ENCODE measurements at places on chromosomes 16 and 17.
A peak's percentile ranks its signal among the peaks of the same experiment; 100 is the strongest.

- DNase-seq: no peak
Observed at GRCh38 chr17:76947309-76947708, 79.1 kb downstream of the MGAT5B start.

DNA sequence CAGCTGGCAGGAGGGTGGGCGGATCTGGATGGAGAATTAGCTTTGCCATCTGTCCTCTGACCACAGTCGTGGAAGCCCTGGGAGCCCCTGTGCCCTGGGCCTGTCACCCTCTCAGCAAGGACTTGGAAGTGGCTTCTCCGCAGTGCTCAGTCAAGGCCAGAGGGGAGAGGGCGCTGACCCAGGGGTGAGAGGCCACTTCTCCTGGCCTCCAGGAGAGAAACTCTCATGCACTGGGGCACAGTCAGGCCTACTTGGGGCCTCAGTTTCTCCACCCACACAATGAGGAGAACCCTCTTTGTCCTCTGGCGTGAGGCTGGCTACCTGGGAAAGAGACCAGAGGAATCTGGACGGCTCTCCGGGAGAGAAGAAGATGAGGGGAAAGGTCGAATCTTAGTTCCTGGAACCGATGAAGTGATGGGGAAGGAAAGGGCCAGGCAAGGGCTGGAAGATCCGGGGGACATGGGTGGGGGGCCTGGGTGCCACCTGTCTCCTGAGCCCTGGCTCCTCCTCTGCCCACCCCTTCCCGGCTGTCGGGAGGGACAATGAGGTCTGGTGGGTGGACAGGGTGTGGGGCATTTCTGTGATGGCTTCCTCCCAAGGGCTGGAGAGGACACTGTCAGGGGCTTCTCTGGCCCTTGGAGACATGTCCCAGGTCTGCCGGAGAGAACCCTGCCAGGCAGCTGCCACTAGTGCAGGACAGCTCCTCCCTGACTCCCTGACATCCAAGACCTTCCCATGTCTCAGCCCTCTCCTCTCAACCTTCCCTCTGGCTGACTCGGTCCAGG, 9.0 kb upstream of the ARHGAP27 start:
- no peak for DNase-seq

DNA sequence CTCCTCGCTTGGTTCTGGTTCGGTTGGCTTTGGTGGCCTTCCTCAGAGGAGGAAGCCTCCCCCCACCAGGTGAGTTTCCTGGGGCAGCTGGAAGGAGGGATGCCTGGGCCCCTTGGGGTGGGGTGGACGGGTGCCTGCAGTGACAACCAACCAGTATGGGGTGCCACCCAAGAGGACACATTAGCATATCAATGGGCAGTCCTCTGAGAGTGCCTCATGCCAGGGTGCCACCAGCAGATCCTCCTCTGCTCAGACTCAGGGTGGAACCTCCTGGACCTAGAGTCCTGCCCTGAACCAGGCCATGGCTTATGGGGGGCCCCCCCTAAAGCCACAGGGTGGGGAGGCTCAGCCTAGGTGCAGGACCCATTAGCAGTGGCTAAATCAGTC, 2.7 kb downstream of the PPP1R1B start:
- DNase-seq: no peak

DNA sequence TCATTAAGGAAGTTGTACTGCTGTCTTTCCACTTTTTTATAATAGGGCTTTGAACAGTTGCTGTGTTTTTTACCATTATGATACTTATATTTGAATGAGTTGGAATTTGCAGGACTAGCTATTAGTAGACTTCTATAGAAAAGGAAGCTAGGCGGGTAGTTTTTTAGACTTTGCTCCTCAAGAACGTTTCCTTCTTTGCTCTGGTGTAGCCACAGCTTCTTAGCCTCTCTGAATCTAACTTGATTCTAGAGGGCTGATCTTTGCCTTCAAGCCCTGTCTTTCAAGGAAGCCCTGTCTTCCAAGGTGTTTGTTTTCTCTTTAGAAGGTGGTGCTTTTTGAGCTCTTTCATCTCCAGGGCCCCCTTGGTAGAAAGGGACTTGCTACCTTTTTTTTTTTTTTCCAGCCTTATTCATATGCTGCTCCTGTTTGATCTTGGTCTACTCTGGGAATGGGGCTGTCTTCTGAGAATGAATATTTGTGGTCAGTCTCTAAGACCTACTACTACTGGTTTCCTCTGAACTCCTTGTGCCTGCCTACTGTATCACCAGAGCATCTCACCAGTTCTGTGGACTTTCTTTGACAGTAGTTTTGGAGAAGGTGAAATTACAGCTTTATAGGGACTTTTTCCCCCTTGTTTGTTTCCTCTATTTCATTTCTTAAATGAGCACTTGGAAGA, 52.3 kb upstream of the RASL10B start:
- DNase-seq: no peak

DNA sequence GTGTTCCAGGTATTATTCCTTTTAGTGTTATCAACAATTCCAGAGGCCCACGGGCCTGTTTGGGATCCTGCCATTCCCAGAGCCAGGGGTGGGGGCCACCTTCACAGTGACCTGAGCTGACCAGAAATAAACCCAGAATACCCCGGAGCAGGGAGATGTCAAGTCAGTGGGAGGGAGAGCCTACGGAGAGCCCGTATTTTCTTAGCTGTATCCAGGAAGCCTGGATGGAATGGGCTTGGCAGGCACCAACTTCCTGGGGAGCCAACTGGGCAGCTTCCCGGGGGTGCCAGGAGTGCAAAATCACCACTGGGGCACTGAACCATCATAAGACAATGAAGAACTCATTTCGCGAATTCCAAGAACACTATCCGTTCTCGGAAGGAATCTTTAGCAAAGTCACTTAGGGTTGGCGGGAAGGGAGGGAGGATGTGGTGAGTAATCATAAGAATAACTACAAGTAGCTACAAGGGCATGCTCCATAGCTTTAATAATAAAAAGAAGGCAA, 13.2 kb upstream of the MRTFB start:
- DNase-seq: no peak

GRCh38 chr17:4899341-4900230, at the start of gene C17orf107:
Gene C17orf107 (plus strand): TSS chr17:4899536. CDS start chr17:4899763, 227 bp downstream.
- DNase-seq: peak; percentile 92

DNA sequence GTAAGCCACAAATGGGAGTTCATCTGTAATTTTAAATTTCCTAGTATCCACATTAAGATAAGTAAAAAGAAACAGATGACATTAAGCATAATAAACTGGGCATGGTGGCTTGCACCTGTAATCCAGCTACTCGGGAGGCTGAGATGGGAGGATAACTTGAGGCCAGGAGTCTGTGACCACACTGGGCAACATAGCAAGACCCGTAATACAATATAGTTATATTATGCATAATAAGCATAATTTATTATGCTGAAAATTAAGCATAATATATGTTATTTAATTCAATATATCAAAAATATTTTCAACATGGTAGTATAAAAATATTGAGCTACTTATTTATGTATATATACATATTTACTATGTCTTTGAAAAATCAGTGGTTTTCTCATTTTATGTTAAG, 48.2 kb downstream of the RNF135 start:
- no peak for DNase-seq

GRCh38 chr17:57234739-57235092, 21.6 kb upstream of the MSI2 start:
- peak; percentile 41 for DNase-seq

- DNase-seq: no peak
Observed at GRCh38 chr17:13749891-13750235, 148.1 kb upstream of the HS3ST3A1 start.

DNA sequence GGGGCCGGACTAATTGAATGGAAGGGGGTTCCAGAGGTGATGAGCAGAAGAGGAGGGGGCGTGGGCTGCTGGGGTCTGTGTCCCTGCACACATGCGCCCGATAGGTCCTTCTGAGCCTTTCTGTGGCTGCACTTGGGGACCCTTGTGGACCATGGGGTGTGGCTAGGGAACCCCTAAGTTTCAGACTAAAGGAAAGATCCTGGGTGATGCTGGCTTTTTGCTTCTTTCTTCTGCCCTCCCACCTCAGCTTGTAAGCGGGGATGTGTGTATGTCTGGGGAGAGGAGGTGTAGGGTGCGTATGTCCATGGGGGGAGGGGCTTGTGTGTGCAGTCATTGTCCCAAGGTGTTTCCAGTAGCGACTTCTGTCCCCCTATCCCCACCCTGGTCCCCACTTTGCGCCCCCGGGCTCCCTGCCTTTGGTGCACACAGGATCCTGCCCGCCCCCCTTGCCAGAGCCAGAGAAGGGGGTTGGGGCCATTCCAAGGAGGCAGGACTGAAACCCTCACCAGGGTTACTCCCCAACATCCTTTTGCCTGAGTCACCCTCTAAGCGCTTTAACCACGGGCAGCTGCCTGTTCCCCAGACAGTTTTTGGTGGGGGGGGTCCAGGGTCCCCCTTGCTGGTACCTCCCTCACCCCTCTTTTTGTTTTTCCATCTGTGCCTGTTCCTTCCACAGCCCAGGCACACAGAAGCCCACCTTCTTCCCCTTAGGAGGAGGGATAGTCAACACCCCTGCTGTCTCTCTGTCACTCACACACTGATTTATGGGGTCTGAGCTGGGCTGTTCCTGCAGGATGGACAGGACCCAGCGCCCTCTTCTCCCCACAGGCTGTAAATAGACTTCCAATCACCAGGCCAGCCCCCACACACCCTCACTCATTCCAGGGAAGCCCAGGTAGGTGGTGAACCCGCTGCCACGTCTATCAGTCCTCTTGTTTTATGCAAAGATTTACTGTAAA, 83.2 kb downstream of the ARHGAP23 start:
- peak; percentile 52 for DNase-seq

GRCh38 chr17:76255801-76256429, 9.2 kb upstream of the UBALD2 start:
- DNase-seq: no peak

DNA sequence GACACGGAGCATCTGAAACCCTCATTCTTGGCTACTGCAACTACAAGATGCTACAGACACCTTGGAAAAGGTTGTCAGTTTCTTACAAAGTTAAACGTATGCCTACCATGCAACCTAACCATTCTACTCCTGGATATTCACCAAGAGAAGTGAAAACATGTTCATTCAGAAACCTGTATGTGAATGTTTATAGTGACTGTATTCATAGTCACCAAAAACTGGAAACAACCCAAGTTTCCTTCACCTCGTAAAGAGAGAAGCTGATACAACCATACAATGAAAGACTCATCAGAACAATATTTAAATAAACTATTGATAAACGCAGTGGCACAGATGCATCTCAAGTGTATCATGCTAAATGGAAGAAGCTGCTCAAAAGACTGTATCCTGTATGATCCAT, 55.4 kb upstream of the CHMP6 start:
- no peak for DNase-seq

GRCh38 chr17:3865176-3865575, 19.1 kb upstream of the NCBP3 start:
- DNase-seq: no peak

DNA sequence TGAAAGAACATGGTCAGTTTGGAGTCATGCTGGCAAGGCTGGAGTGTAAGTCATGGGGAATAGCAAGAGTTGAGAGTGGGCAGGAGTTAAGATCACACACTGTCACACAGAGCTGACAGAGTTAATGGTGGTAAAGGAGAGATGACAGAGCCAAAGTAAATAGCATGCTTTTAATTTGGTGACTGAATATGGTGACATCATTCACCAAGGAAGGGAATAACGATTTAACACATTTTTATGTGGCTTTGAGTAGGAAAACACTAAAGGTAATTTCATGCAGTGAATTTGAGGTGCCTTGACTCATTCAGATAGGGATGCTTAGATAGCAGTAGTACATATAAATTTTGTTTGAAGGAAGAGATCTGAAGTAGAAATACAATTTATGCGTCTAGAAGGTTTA, 42.1 kb downstream of the SYNRG start:
- DNase-seq: no peak

DNA sequence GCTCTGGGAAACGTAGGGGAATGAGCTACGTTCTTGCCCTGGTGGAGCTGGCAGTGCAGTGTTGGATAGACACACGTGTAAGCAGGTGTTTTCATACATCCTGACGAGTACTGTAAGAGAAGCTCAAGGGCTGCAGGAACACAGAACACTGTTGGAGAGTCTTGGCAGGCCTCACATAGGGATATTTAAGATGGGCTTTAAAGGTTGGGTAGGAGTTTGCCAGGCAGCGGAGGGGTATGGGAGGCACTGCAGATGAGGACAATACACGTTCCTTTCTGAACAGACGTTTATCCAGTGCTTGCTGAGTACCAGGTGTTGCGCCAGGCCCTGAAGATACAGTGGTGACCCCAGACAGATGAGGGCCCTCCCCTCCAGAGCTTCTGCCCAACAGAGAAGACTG, 6.3 kb downstream of the KDM8 start:
- DNase-seq: no peak

GRCh38 chr16:89319886-89320781, 102.6 kb downstream of the ZNF778 start:
- DNase-seq: no peak
